ENCODE measurements at places on chromosomes 16 and 17.

DNA sequence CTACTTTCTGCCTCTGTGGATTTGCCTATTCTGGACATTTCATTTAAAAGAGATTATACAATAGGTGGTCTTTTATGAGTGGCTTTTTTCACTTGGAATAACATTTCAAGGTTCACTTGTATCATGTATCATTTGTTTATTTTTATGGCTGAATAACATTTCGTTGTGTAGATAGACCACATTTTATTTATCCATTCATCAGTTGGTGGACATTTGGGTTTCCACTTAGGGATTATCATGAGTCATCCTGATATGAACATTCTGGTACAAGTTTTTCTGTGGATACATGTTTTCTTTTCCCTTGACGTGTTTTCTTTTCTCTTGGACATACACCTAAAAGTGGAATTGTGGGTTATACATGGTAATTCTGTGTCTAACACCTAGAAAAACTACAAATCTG lies 25.3 kb downstream of the PRSS54 start:
- no peaks in the 10 kb centered on the region for H3K27me3 ChIP-seq
- no peaks in the 10 kb centered on the region for H3K36me3 ChIP-seq
- no peak overlapping the region for H3K27ac ChIP-seq
- no peak for DNase-seq

GRCh38 chr17:76253841-76254240 lies 11.3 kb upstream of the UBALD2 start:
- no peak overlapping the region for H3K27ac ChIP-seq
- no peak overlapping the region for H3K4me3 ChIP-seq
- H3K27me3 ChIP-seq: no peaks in the 10 kb centered on the region
- H3K4me1 ChIP-seq: no peaks in the 10 kb centered on the region
- H3K36me3 ChIP-seq: no peaks in the 10 kb centered on the region

DNA sequence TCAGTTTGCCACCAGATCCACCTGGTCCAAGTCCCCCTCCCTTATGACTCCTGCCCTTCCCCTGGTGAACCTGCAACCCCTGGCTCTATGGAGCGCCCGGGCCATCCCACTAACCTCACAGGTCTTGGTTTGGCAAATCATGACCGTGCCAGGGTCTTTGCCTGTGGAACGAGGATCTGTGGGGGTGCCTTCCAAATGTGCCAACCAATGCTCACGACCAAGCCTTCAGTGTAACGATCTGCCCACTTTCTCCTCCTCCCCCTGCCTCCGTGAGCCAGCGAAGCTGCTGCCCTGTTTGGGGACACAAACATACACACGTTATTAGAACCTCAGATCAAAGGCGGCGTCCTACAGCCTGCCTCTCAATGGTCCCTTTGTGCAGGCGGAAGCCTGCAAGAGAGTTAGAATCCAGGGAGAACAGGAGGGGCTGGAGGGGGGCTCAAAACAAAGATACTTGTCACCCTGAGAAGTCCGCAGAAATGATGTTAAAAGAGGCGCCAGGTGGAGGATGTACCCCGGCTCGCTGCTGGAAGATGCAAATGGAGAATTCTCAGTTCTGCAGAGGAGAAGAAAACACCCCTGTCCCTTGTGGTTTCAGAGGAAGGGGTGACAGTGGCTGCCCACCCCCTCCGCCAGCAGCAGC lies 9.0 kb upstream of the NKD1 start:
- H3K36me3 ChIP-seq: no peaks in the 10 kb centered on the region
- no peaks in the 10 kb centered on the region for H3K27me3 ChIP-seq
- DNase-seq: no peak
- no peaks in the 10 kb centered on the region for H3K4me1 ChIP-seq

DNA sequence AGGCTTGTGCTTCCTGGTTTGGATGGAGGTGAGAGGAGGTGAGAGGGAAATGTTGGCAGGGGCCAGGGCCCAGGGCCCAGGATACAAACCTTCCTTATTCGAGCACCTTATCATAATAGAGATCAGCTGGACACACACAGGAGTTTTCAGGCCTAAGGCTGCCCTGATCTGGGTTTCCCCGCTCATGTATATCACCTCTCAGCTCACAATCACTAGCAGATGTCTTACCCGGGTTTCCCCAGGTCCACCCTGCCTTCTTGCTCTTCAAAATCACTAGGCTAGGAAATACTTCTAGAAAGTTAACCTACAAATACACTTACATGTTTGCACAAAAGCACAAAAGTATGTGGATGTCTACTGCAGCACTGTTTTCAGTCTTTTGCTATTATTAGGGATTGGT lies 4.2 kb downstream of the HSPB9 start:
- H3K36me3 ChIP-seq: no peaks in the 10 kb centered on the region
- no peak for DNase-seq
- H3K4me3 ChIP-seq: no peak overlapping the region
- peaks cover 5% of the 10 kb centered on the region for H3K4me1 ChIP-seq
- H3K27me3 ChIP-seq: no peaks in the 10 kb centered on the region

DNA sequence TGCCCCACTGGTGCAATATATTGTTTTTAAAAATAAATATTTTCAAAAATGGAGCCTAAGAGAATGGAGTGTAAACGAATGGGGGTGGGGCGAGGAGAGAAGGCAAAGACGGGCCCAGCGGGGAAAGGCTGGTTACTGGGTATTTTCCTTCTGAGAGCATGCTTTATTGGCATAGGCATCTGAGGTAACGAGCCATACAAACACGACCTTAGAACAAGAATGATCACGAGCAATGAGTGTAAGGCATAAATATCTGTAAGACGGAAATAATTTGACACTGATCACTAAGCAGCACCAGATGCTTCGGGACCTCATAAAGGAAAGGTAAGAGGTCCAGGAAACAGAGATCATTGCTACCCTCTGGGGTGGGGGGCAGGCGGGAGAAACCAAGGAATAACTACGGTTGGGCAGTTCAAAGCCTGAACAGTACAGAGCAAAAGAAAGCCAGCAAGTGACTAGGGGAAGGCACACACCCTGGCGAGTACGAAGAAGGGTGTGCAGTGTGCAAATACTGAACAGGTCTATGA lies 959 bp downstream of the SSH2 start:
- H3K27ac ChIP-seq: peak overlapping the region; percentile 54
- H3K4me1 ChIP-seq: peaks cover 1% of the 10 kb centered on the region
- no peaks in the 10 kb centered on the region for H3K36me3 ChIP-seq
- H3K4me3 ChIP-seq: peak overlapping the region; percentile 75
- no peaks in the 10 kb centered on the region for H3K27me3 ChIP-seq

DNA sequence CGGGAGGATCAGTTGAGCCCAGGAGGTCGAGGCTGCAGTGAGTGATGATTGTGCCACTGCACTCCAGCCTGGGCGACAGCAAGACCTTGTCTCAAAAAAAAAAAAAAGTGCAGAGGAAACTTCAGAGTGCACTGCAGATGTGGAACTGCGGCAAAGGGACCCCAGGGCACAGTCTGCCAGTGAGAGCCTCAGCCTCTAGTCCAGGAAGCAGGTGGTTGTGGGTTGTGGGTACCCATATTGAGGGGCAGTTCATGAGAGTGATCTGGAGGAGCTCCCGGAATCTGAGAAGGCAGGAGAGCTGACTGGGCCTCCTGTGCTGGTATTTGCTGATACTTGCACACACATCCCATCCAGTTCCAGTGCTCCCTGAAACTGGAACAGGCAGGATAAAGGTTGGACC lies 13.1 kb downstream of the FOXN1 start:
- no peaks in the 10 kb centered on the region for H3K27me3 ChIP-seq
- DNase-seq: no peak
- H3K4me1 ChIP-seq: no peaks in the 10 kb centered on the region
- no peak overlapping the region for H3K4me3 ChIP-seq

DNA sequence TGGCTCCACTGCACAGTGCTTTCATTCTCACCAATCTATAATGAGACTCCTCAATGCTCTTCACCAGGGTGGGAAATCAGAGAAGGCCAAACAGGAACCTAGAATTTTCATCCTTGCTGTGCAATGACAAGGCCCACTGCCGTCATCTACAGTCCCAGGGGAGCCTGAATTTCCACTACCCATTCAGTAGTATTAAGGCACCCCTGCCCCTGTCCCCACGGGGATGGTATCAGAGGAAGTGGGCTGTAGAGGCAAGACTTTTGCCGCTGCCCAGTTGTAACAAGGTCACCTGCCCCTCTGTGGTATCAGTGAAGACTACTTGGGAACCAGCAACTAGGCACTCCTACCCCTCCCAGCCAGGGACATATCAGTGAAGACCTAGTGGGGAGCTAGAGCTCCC lies 104.5 kb downstream of the C16orf78 start:
- DNase-seq: peak; percentile 7
- no peak overlapping the region for H3K4me3 ChIP-seq
- H3K27me3 ChIP-seq: no peaks in the 10 kb centered on the region
- H3K27ac ChIP-seq: no peak overlapping the region
- no peaks in the 10 kb centered on the region for H3K36me3 ChIP-seq
- H3K4me1 ChIP-seq: no peaks in the 10 kb centered on the region

GRCh38 chr17:76968707-76969597 lies 100.7 kb downstream of the MGAT5B start:
- H3K27me3 ChIP-seq: no peaks in the 10 kb centered on the region
- no peak for DNase-seq
- H3K4me1 ChIP-seq: peaks cover 2% of the 10 kb centered on the region
- no peaks in the 10 kb centered on the region for H3K36me3 ChIP-seq
- H3K27ac ChIP-seq: no peak overlapping the region

DNA sequence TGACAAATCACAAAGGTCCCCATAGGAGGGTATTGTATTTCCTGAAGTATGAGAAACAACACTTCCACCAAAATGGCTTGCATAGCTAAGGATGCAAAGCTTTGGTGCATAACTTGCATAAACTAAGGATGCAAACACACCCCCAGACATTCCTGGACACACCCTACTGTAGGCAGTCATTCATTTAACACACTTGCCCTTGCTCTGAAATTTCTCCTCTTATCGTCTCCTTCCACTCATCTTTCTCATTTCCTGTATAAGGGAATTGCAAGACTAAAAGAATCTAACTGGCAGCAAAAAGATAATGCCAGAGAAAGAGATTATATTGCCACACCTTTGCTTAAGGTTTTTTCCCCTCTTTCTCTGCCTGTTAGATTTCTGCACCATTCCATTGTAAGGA lies 28.3 kb downstream of the CHD9 start:
- H3K36me3 ChIP-seq: no peaks in the 10 kb centered on the region
- H3K27ac ChIP-seq: no peak overlapping the region
- peaks cover 22% of the 10 kb centered on the region for H3K4me1 ChIP-seq
- DNase-seq: no peak
- no peaks in the 10 kb centered on the region for H3K27me3 ChIP-seq
- H3K4me3 ChIP-seq: no peak overlapping the region

- peaks cover 3% of the 10 kb centered on the region for H3K4me1 ChIP-seq
- H3K36me3 ChIP-seq: no peaks in the 10 kb centered on the region
- no peak overlapping the region for H3K27ac ChIP-seq
- DNase-seq: no peak
- no peaks in the 10 kb centered on the region for H3K27me3 ChIP-seq
These were observed 12.0 kb downstream of the PGS1 start for GRCh38 chr17:78390241-78391050.

- no peak for DNase-seq
- H3K27ac ChIP-seq: no peak overlapping the region
- no peaks in the 10 kb centered on the region for H3K4me1 ChIP-seq
- H3K36me3 ChIP-seq: no peaks in the 10 kb centered on the region
These were observed 28.1 kb upstream of the ITGA2B start for GRCh38 chr17:44417553-44417952.

DNA sequence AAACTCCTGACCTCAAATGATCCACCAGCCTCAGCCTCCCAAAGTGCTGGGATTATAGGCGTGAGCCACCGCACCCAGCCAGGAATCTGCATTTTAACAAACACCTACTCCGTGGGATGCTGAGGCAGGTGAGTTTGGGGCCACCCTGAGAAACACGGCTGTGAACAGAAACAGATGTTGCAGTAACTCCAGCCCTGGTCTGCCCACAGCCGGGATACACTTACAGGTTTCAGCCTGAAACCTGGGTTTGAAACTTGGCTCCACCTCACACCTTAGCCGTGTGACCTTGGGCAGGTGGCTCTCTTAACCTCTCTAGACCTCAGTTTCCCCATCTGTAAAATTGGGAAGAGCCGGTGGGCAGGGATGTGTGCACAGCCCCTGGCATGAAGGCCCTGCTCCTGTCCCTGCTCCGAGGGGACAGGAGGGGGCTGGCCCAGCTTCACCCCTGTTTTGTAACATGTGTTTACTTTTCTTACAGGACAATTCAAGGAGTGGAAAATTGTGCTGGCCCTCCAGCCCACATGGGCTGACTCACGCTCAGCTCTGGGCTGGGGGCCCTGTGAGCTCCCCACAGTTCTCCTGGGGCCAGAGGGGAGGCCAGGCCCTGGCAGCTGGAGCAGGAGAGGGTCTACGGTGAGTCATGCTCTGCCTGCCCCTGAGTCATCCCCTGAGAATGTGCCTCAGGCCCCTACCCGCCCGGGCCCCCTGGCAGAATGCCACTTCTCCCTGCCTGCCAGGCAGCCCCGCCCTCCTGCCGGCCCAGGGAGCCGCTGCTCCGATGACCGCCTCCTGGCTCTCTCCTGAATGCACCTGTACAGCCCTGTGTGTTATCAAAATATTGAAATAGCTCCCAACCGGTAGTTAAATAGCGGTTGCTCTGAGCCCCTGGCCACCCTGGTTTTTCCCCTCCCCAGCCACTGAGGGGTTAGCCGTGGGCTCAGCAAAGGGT lies 7.7 kb upstream of the PPL start:
- no peak overlapping the region for H3K4me3 ChIP-seq
- DNase-seq: peak; percentile 98
- no peaks in the 10 kb centered on the region for H3K36me3 ChIP-seq
- peak overlapping the region; percentile 67 for H3K27ac ChIP-seq
- H3K27me3 ChIP-seq: no peaks in the 10 kb centered on the region
- H3K4me1 ChIP-seq: peaks cover 29% of the 10 kb centered on the region

GRCh38 chr16:3589001-3589400 lies 11.8 kb upstream of the NLRC3 start:
- H3K4me3 ChIP-seq: no peak overlapping the region
- no peaks in the 10 kb centered on the region for H3K27me3 ChIP-seq
- H3K36me3 ChIP-seq: no peaks in the 10 kb centered on the region
- no peak overlapping the region for H3K27ac ChIP-seq
- DNase-seq: no peak
- H3K4me1 ChIP-seq: no peaks in the 10 kb centered on the region

DNA sequence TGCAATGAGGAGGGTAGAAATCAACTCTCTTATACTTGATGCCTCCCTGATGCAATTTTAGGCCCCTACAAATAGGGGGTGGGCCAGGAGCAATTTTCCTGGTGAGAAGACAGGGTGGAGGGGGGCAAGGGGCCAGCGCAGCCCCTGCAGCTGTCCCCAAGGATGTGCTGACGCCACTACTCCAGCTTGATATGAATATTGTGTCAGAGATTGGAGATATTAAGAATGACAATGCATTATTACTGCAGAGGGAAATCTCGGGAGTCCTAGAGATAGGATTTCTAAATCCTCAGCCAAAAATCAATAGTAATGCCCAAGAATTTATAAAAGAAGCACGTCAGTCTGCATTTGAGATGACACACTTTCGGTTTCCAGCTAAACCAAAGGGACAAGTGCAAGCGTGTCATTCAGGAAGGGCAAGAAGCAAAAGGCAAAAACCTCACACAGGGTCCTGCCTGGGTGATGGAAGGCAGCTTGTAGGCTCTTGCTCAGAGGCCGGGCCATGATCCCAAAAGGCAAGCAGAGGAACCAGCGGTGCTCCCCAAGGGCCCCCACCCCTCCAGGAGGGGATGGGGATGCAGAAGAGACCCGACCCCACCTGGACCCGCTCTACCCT lies 178.8 kb downstream of the C16orf78 start:
- no peaks in the 10 kb centered on the region for H3K4me1 ChIP-seq
- no peaks in the 10 kb centered on the region for H3K36me3 ChIP-seq
- H3K4me3 ChIP-seq: no peak overlapping the region
- no peak overlapping the region for H3K27ac ChIP-seq
- DNase-seq: no peak

- no peaks in the 10 kb centered on the region for H3K36me3 ChIP-seq
- H3K4me1 ChIP-seq: no peaks in the 10 kb centered on the region
- H3K27ac ChIP-seq: no peak overlapping the region
- no peaks in the 10 kb centered on the region for H3K27me3 ChIP-seq
- H3K4me3 ChIP-seq: no peak overlapping the region
- no peak for DNase-seq
These were observed 1096.1 kb upstream of the EEF2KMT start for GRCh38 chr16:6193718-6194117.

All from ovary (tissue), 10 donors.